ENCODE measurements at places on chromosomes 4 and X.

GRCh38 chr4:123740236-123740635, 343.6 kb downstream of the SPRY1 start:
- DNase-seq: no peak

- DNase-seq: no peak
These were observed 96.2 kb upstream of the MXRA5 start for GRCh38 chrX:3442691-3443090.

DNA sequence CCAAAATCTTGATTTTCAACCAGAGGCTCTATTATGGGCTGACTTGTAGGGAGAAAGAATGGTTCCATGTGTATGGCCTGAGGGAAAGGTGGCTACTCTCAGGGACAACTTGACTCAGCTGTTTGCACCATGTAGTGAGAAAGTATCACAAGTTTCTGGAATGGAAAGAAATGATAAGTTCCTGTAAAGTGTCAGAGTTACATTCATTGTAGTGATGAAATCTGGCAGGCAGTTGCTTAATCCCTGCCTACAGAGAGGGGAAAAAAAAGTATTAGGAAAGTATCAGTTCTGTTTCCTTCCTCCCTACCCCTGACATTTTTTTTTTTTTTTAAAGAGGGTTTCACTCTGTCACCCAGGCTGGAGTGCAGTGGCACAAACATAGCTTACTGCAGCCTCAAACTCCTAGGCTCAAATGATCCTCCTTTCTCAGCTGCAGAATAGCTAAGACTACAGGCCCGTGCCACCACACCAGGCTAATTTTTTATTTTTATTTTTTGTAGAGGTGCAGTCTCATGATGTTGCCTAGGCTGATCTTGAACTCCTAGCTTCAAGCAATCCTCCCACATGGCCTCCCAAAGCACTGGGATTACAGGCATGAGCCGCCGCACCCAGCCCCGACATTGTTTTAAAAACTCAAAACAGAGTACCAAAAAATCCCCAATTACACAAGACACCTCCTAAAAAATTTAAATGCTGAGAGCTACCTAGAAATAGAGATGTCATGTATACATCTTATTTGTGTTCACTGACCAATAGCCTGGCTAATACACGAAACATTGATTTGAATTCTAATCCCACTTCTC, 4.8 kb upstream of the FBXL5 start:
- no peak for DNase-seq

DNA sequence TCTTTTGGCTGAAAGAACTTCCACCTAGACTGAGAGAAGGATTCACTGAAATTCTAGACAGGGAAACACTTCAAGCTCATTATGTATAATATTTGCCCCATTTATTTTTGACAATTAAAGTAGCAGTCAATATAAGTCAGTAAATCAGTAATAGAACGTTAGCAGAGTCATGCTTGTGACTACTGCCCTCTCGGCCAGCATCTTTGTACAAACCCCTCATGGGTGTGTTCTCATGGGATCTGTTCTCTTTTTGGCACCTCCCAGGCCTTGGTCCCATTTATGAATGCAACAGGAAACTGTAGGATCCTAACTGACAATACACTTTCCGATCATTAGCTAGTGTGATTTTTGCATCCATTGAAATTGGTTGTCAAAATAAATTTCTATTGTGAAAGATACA, 2.9 kb downstream of the MSL3 start:
- no peak for DNase-seq

- no peak for DNase-seq
These were observed 3.3 kb upstream of the ZNF518B start for GRCh38 chr4:10460313-10461047.

- no peak for DNase-seq
These were observed 54.0 kb upstream of the AMELX start for GRCh38 chrX:11239230-11239629.

GRCh38 chr4:150136481-150136880, 58.2 kb downstream of the DCLK2 start:
- no peak for DNase-seq

DNA sequence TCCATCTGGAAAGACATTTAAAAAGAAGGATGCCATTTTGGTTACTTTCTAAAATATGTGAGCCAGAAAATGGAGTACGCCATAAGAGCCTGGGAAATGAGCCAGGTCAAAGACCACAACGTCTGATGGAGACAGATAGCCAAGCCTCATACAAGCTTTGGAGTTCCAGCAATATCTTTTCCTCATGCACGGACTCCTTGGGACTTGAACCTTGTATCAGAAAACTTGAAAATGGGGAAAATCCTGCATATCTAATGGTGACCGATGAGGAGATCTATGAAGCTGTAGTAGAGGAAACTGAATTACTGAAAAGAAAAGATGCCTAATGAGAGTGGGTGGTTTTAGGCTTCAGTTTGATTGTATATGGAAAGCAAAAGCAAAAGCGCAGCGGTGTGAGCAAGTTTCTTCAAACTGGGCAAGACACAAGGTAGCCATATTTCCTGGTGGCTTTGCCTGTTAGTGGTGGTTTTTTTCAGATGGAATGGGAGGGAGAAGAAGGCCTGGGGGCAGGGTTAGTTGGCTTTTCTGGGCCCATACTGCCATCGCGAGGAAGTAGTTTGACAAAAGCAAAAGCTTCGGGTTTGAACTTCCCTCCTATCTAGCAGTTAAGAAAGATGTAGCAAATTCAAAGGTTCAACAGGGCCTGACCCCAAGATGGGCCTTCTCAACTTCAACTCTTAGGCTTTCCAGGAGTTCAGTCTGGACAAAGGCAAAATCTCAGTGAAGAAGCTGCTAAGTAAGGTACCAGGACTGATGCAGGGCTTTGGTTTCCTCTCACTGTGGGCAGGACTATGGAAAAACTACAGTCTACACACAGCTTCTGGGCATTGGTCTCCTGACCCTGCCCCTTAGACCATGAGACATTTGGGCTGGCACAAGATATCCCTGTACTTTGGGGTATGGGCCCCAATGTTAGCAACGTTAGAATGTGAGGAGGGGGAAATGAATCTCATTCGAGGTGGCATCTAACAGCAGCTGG, 210.0 kb upstream of the STK26 start:
- DNase-seq: peak; percentile 50

DNA sequence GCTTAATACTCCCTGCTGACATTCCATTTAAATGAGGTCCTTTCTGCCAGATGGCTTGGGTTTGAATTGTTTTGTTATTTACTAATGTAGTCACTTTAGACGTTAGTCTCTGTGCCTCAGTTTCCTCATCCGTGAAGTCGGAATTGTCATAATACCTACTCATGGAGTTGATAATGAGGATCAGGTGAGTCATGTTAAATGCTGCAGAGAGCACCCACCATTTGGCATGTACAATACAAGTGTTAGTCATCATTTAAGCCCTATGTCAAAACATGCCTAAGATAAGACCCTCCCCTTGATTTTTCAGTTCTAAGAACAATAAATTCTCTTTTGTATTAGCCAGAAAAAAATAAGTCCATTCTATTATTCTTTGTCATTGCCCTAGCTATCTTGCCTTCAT, 534.8 kb upstream of the HTR2C start:
- no peak for DNase-seq

DNA sequence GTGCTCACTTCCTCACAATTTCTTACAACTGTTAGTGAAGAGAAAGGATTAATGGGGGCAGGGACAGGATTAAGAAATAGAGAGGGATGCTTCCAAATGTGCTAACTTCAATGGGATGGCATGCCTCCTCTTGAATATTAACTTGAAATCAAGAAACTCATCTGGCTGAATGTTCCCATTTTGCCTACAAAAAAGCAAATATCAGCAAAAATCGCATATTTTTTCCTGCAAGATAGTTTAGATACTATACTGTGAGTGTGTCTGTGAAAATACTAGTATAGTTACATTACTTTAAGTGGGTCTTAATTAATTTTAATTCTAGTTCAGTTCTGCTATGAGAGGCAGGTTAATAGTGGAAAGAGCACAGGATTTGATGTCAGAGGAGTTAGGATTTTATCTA, 4.9 kb downstream of the PAICS start:
- no peak for DNase-seq

DNA sequence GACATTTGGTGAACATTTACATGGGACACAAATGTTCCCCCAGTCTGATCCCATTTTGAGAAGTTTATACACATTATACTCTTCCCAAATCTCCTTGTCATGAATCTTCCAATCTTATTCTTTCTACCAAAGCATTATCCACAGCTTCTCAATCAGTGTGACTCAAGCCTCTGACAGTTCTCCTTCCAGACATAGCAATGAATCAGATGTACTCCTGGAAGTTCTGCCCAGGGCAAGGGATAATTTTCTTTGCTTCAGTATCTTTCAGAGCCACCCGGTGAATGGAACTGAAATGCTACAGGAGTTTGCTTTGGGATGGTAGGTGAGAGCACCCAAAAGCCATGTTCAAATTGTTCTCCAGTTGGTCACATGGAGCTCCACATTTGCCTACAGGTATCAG, 145.5 kb downstream of the ANXA5 start:
- DNase-seq: no peak

DNA sequence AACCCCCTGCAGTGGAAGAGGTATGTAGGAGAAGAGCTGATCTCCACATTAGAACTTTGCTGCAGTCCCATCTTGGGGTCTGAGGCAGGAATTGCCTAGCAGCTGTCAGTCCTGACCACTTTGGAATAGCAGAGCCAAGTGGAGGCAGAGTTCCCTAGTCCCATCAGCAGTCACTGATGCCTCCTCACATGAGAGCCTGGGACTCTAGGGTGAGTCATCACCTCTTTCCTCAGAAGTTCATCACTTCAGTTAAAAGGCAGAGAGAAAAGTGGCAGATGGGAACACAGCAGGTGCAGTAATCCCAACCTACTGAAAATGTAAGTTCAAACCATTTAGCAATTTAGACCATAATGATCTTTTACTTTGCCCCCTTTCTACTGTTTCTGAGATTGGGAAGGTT, 73.9 kb upstream of the MED14 start:
- no peak for DNase-seq

DNA sequence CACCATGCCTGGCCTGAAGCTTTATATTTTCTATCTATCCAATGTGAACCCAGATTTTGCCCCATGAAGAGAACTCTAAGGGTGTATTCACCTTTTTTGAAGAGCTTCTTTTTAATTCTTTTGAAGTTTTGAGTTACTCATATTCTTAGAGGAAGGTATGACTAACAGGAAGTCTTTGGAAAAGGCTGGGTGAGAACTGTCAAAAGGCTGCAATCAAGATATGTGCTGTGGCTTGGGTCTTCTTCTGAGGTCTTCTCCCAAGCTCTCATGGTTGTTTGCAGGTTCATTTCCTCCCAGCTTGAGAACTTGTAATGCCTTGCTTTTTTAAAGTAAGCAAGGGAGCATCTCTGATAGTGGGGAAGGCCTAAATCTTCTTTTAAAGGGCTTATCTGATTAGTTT, 3.1 kb upstream of the C4orf17 start:
- no peak for DNase-seq

GRCh38 chr4:31241504-31242106, 521.4 kb downstream of the PCDH7 start:
- DNase-seq: no peak

GRCh38 chrX:38987198-38987651, 186.0 kb downstream of the MID1IP1 start:
- DNase-seq: no peak

- no peak for DNase-seq
These were observed 2246.0 kb downstream of the ARAP2 start for GRCh38 chr4:33998291-33998690.

DNA sequence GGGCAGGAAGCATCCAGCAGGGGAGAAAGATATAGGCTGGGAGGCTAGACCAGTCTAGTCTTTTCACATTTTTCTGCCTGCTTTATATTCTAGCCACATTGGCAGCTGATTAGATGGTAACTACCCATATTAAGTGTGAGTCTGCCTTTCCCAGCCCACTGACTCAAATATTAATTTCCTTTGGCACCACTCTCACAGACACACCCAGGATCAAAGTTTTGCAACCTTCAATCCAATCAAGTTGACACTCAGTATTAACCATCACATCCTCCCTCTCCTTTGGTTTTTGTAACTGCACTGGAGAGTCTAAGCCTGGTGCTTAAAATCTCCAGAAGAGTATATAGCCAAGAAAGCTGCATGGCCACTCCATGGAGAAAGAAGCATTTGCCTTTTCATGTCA, 560.4 kb downstream of the GRXCR1 start:
- DNase-seq: no peak

GRCh38 chr4:2809610-2810180, 16.8 kb downstream of the SH3BP2 start:
- DNase-seq: no peak

- no peak for DNase-seq
These were observed 32.0 kb upstream of the XK start for GRCh38 chrX:37653397-37654085.

GRCh38 chrX:40298069-40298468, 200.3 kb upstream of the BCOR start:
- no peak for DNase-seq
